ENCODE measurements at places on chromosomes 2 and 18.
A peak's percentile ranks its signal among the peaks of the same experiment; 100 is the strongest.

DNA sequence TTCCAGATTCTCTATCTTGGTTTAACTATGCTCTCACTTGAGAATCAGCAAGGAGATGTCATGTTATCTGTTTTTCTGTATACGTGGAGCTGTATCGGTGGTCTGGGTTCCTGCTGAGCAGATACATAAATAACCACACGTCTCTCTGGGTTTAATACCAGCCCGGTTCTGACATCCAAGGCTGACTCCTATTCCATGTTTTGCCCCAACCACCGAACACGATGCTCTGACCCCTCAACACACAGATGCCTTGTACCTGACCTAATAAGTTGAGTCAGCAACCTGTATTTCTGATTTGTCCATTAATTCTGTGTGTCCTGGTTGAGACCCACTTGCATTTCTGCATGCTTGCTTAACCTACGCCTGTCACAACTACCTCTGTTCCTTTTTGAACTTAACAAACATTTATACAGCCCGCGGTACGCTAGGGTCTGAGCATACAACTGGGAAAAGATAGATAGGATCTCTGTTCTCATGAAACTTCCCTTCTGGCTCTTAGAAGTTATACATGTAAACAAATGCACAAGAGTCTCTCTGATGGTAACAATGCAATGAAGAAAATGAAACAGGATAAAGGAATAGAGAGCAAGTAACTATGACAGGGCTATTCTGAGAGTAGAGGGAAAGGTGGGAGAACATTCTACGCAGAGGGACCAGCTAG is 480.4 kb downstream of the PARD3B start:
- DNase-seq = no peak

- peak; percentile 96 for DNase-seq
These were observed 50.5 kb downstream of the MRPL35 start for GRCh38 chr2:86249579-86250391.

- DNase-seq = no peak
These were observed 127.7 kb downstream of the RAPGEF4 start for GRCh38 chr2:172863341-172863740.

DNA sequence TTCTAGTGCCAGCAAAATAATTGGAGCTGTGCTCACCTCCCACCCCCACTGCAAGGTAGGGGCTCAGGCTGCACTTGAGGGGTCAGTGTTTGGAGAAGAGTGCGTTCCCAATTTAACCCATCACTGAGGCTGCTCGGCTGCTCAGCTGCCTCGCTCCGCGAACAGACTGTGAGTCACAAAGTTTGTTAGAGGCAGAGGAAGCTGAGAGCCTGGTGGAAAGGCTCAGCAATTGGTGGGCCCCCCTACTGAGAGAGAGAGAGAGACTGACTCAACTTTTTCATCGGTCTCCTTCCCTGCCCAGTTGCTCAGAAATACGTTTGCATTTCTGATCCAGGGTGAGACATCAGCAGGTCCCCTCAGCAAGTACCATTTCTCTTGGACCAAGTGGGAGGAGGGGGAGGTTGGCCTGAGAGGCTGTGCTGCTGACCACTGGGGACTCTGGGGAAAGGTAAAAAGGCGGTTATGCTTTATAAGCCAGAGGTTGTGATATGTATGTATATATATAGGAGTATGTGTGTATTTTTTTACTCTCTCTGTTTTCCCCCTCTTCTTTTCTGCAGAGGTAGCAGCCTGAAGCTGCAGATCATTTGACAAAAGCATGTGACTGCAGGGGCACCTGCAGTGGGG is 1.5 kb downstream of the EFR3B start:
- DNase-seq = no peak

DNA sequence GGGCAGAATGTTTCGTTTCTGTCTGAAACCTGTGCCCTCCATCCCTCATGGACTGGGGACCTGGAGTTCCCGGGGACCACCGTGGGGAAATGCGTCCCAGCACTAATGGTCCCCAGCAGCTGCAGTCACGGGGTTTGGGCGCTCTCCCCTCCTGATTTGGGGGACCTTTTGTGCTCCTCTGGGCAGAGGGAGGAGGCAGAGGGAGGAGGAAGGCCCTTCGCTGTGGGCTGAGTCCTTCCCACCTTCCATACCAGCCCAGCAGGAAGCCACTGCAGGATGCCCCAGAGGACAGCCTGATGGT is 3.2 kb downstream of the GPR35 start:
- DNase-seq = no peak

- peak; percentile 79 for DNase-seq
These were observed at the start of gene GNAL for GRCh38 chr18:11688972-11689668. TSS of gene GNAL (plus strand) at chr18:11689264. CDS start at chr18:11689564, 300 bp downstream.

DNA sequence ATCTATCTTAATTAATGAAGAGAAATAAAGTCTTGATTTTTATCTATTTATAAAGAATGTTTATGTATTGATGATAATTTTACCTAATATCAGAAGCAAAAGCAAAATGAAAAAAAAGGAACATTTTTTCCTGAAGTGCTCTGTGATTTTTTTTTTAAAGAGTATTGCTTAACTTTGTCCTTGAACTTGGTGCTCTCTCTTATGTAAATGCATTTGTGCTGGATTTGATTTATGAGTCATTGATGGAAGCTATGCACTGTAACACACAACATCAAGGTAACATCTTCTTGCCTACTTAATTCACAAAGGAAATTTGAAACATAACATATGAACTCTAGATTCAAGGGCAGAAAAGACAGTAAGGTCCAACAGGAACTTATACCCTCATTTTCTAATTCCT is 312.9 kb upstream of the CDH19 start:
- no peak for DNase-seq

DNA sequence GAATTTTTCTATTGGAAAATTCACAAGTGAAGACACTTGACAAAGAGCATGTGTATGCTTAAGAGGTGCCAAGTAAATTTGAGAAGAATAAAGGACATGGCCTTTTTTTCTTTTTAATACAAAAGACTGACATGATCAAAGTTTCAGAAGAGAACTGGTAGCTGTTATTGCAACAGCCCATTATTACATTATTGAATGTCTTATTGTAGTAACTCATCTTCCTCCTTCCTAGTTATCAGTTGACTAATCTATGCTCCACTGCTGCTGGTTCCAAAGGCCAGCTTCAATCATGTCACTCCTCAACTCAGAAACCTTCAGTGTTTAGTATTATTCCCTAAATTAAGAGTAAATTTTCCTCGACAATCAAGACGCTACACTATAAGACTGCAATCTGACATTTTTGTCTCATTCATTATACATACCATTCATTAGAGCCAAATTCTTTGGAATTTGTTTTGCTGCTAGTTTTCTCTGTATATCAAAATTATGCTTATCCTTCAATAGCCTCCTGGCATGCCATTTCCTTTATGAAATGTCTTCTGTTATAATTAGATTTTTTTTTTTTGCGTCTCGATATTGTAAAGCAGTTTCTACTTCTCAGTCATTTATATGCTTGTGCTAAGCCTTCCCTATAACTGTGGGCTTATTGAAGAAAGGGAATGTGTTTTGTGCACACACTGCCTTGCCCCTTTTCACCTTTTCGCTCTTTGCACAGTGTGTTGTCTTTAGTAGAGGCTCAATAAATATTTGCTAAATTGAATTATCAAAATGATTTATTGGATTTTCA is 27.9 kb downstream of the ITGA4 start:
- no peak for DNase-seq

DNA sequence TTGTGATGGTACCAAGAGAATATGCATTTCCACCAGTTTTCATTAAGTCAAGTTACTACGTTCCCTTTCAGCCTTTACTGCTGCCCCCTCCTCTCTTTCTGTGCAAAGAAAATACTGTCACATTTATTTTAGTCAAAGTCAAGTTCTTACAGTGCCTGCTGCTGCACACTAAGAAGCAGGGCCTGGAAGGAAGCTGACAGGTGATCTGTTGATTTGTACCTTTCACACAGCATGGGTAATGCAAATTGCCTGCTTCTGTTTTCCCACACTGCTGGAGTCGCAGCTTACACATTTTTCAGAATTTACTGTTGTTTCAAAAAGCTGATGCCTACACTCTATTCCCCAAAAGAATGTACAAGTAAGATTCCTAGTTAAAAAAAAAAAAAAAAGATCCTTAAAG is 48.7 kb upstream of the CD226 start:
- no peak for DNase-seq

DNA sequence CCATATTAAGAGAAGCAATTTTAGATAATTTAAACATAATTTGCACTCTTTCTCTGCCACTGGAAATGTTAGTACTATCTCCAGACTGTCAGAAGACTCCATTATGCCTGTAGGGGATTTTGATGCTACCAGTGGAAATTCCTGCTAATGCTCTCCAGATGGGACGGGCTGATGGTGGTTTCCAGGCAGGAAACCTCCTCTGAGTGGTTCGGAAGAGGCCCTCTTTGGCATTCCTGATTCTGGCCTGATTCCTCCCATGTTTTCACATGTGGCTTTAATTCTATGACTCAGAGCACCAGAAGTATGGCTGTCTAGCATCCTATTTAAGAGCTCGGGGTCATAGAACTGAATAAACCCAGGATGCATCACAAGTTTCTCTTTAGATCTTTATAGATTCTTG is 70.9 kb upstream of the ST6GAL2 start:
- DNase-seq = no peak

- no peak for DNase-seq
These were observed 468.4 kb upstream of the HNRNPA3 start for GRCh38 chr2:176744146-176744545.

- no peak for DNase-seq
These were observed 52.7 kb downstream of the CCDC68 start for GRCh38 chr18:54906331-54907185.

- no peak for DNase-seq
These were observed 90.4 kb downstream of the DOCK10 start for GRCh38 chr2:224951723-224952481.

DNA sequence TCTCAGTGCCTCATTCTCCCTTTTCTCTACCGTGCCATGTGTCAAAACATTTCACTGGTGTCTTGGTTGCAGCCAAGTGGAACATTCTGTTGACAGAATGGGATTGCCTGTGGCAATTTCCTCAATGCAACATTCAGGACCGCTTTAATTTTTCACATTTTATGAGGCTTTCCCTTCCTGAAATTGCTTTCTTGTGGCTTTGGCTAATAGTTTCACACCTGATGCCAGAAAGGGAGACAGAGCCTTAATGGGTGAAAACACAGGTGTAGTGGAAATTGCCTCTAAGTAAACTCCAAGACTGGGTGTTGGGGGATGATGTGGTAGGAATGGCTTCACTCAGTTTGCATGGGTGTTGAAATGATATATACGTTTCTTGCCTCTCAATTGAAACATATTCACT is 278.3 kb downstream of the TSN start:
- DNase-seq = no peak

DNA sequence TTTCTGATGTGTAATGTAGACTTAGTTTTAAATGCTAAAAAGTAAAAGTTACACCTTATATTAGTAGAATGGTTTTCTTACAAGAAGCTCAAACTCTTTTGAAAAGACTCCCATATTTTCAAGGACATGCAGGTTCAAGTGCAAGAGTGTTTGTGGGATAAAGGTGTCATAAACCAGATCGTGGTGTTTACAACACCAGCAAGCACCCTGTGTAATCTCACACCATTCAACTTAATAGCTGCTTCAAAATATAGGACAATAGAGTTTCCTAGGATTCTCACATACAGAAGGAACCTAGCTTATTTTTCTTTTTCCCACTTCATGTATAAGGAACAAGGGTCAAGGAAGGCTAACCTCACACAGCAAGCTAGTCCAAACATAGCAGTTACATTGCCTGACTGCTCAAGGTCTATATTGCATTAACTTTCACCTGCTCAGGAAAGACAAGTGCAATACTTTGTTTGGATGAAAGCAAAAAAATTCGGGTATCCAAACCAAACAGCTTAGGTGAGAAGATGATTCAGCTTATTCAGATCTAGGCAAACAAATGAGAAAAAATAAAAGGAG is 172.3 kb downstream of the IKZF2 start:
- no peak for DNase-seq

All from RPMI8226 (cell line).